Natural killer cell treated with Interleukin-12 subunit alpha and Interleukin-12 subunit beta and Interleukin-15 and Interleukin-18, amount 100 ng/mL, for 72 hours (primary cell): ENCODE measurements at places on chromosomes 4 and X. TPM values are rescaled to one million over a fixed set of nuclear protein-coding genes. Genes with fewer than 3 reads are reported as not detected.

The CSN1S1 gene
- total RNA-seq: not detected

The EGFL6 gene
- 5.0 TPM for total RNA-seq

The FAM13A gene
- 0.73 TPM for total RNA-seq

The CEP44 gene
- total RNA-seq: 17.5 TPM

The SPACA5 gene
- total RNA-seq: not detected

The S100G gene
- not detected for total RNA-seq

The PLA2G12A gene
- 14.4 TPM for total RNA-seq

The CHRNA9 gene
- total RNA-seq: not detected

The H2BW1 gene
- total RNA-seq: not detected

The CTAG1A gene
- total RNA-seq: not detected

The TRIML2 gene
- not detected for total RNA-seq

The OPN1LW gene
- total RNA-seq: not detected

The SPANXD gene
- not detected for total RNA-seq

The SAGE1 gene
- not detected for total RNA-seq

The TCEAL2 gene
- not detected for total RNA-seq

The CCDC120 gene
- total RNA-seq: 5.3 TPM

The VCX3B gene
- not detected for total RNA-seq

The GUCY1A1 gene
- total RNA-seq: 0.95 TPM

The TKTL2 gene
- total RNA-seq: not detected

The SH3RF1 gene
- total RNA-seq: 1.3 TPM

The DMP1 gene
- not detected for total RNA-seq

The FAM149A gene
- total RNA-seq: not detected

The CLCN4 gene
- total RNA-seq: not detected

The GPR34 gene
- 1.5 TPM for total RNA-seq

The ZXDA gene
- total RNA-seq: 3.0 TPM

The SSX2 gene
- not detected for total RNA-seq

The PLXNA3 gene
- 52.4 TPM for total RNA-seq

The H2BW2 gene
- total RNA-seq: not detected

The CCDC149 gene
- not detected for total RNA-seq

The SETD7 gene
- total RNA-seq: 10.1 TPM

The GAGE2A gene
- not detected for total RNA-seq

The GYG2 gene
- total RNA-seq: not detected

The LDB2 gene
- 0.64 TPM for total RNA-seq

The DCX gene
- not detected for total RNA-seq

The NMU gene
- total RNA-seq: not detected

The SYP gene
- total RNA-seq: 0.84 TPM

The MAGEA8 gene
- total RNA-seq: not detected

The MAP7D3 gene
- total RNA-seq: 9.5 TPM

The SOX3 gene
- total RNA-seq: not detected

The FMR1NB gene
- not detected for total RNA-seq

The F8A1 gene
- 32.5 TPM for total RNA-seq

The CDX4 gene
- not detected for total RNA-seq

The CXorf49 gene
- not detected for total RNA-seq

The TECRL gene
- total RNA-seq: not detected

The TEX13B gene
- not detected for total RNA-seq

The HSFX2 gene
- not detected for total RNA-seq

The SPIN2A gene
- 0.50 TPM for total RNA-seq

The CXCL1 gene
- not detected for total RNA-seq

The FATE1 gene
- total RNA-seq: not detected

The TMEM154 gene
- total RNA-seq: 23.2 TPM

The PRDM5 gene
- 0.50 TPM for total RNA-seq

The RNF212 gene
- 1.5 TPM for total RNA-seq

The XG gene
- total RNA-seq: not detected

The HPGDS gene
- total RNA-seq: 1.5 TPM

The PAPSS1 gene
- 25.1 TPM for total RNA-seq
